Fibroblast of skin of back (primary cell): ENCODE measurements at places on chromosomes 2 and 18.

DNA sequence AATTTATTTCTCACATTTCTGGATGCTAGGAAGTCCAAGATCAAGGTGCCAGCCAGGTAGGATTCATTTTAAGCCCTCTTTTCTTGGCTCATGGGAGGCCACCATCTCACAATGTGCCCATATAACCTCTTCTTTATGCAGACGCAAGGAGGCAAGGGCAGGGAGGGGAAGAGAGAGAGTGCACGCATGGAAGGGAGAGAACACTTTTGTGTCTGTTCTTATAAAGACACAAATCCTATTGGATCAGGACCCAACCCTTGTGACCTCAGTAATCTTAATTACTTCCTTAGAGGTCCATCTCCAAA, 32.5 kb downstream of the CMPK2 start:
- DNase-seq = no peak

- no peak for DNase-seq
Measured at GRCh38 chr2:53829273-53829979, 30.3 kb downstream of the GPR75 start.

DNA sequence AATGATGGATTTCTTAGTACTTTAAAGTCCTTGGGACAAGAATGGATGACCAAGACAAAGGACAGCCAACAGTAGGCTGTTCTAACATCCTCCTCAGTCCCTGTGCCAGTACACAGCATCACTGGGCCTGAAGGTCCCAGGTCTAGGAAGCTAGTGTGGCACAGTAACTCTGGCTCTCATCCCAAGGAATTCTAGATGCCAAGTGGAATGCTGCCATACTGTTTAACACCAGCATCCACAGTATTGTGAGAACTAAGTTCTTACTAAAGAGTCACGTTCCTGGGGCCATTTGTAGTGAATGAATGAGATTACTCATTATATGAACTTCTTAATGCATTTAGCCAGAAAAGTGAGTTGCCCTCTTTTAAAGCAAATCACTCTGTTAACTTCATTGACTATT, 68.2 kb upstream of the LYPD1 start:
- DNase-seq = no peak

- no peak for DNase-seq
Measured at GRCh38 chr2:234266952-234267351, 216.4 kb downstream of the SPP2 start.

GRCh38 chr2:61029533-61029932, 11.5 kb upstream of the PUS10 start:
- DNase-seq = no peak

- peak; percentile 92 for DNase-seq
Measured at GRCh38 chr2:70111752-70112591, 24.7 kb downstream of the PCBP1 start.

GRCh38 chr2:109331896-109332848, 203.2 kb downstream of the SH3RF3 start:
- peak; percentile 95 for DNase-seq

DNA sequence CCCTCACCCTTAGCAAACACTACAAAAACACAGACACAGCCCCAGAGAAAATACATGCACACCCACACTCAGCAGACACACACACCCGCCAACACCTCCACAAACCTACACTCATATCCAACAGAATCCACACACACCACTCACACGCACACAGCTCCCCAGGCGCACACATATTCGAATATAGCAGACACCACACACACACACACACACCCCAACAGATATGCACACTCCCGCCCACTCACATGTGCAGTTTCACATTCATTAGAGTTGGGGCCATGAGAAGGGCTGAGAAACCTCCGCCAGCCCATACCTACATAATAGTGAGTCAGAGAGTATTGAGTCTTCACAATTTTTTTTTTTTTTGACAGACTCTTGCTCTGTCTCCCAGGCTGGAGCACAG, 29.4 kb upstream of the NOTO start:
- no peak for DNase-seq

DNA sequence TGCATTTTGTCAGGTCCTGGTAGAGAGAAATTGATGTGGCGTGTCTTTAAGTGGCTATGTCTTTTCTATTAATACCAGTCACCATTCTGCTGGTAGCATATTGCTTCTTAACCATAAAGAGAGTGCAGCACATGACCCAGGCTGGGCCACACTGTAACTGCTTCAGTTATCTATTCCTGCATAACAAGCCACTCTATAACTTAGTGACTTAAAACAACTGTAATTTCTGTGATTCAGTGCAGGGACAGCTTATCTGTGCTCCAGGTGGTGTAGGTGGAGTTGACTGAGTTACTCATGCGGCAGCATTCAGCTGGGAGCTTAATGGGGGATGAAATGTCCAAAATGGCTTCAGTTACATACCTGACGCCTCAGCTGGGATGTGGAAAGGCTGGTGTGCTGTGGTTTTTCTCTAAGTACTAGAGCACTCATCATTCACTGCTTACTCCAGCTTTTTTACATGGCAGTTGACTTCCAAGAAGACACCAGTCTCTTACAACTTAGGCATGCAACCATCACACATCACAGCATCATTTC, 742.4 kb downstream of the SATB2 start:
- no peak for DNase-seq

- peak; percentile 53 for DNase-seq
Measured at GRCh38 chr2:216643986-216644659, 10.9 kb downstream of the IGFBP2 start.

DNA sequence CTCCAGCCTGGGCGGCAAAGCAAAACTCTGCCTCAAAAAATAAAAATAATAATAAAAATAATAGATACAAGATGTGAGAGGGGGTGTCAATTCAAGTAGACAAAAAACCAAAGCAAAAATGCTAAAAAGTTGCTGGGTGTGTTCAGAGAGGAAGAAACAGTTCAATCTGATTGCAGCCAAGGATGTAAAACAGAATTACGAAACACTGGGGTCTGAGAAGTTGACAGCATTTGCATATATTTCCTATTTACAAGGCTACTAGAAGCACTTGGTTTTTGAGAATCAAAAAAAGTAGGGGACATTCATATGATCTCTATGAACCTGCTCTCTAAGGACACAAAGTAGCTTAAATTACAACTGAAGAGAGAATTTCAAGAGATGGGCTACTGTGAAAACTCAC, 7.6 kb downstream of the TRIP12 start:
- no peak for DNase-seq

- DNase-seq = no peak
Measured at GRCh38 chr2:310994-311393, 23.1 kb upstream of the ALKAL2 start.
